Activated CD4-positive, alpha-beta T cell treated with anti-CD3 and anti-CD28 coated beads, Interleukin-2, amount 50 U/mL, for 1 hour (primary cell): ENCODE measurements at places on chromosomes 1 and 21.
A peak's percentile ranks its signal among the peaks of the same experiment; 100 is the strongest.

GRCh38 chr1:164320790-164321731 is 237.9 kb upstream of the PBX1 start:
- no peak for DNase-seq

- no peak for DNase-seq
Measured at GRCh38 chr1:9530320-9530719, 8.9 kb upstream of the SLC25A33 start.

DNA sequence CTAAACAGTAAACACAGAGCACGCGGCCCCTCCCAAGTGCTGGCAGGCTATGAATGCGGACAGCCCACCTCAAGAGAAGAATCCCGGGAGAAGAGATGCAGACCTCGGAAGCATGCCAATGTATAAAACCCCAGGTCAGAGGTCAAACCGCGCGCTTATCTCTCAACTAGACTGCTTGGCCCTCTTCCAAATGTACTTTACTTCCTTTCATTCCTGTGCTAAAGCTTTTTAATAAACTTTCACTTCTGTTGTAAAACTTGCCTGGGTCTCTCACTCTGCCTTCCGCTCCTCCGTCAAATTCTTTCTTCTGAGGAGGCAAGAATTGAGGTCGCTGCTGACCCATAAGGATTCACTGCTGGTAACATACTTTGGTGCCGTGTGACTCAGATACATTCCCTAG is 216.0 kb downstream of the S1PR1 start:
- no peak for DNase-seq

DNA sequence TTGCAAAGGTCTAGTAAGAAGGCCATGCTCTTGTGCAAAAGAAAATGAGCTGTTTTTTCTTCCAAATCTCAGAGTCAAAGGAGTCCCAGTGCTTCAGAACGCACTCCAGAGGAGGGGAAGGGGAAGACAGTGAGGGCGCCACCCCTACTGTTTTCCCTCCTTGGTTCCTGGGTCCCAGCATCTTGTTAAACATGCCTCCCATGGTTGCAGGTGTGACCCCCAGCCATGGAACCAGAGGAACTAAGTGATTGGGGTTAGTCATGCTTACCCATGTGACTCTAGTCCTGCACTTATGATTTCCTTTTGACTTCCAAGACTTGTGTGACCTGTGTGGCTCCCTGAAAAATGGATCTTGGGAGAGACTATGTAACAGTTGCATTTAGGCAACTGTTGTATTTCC is 6.1 kb upstream of the AKR7A3 start:
- no peak for DNase-seq

DNA sequence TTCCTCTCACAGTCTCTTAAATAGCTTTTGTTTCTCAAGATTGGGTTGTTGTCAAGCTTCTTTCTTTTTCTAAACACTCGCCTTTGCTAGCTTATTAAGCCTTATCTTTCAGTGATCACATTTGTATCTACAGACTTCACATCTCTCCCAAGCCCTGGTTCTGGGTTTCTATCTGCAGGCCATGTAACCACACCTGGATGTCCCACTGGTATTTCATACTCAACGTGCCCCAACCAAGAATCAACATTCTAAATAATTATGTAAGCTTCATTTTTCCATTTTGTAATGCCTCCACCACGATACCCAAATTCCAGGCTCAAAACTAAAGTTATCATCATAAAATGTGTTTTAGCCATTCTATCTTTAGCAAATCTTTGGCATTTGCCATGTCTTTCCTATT is 372.2 kb downstream of the USH2A start:
- no peak for DNase-seq

DNA sequence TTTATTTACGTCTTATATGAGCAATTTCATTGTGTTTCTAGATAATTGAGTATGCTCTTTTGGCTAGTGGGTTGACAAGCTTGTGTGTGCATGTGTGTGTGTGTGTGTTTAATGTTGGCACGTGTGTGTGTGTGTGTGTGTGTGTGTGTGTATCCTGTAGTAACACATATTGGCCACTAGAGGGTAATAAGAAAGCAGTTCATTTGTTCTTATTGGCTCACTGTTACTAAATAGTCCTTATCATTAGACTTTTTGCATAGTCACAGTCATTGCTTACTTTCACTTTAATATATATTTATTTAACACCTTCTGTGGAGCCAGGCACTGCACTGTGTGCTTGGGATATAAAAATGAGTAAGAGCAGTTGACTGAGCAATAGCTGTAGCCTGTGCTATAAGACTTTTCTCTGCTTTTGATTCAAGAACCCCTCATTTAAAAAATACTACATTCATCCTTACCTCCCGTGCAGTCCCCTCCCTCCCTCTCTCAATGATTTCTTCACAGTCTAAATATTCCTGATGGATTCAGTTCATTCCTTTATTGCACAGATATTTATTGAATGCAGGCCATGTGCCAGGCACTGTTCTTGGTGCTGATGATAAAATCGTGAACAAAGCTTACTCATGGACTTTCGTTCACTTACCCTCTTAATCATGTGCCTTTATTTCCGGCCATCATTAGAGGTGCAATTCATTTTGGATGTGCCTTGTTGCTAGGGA is 96.7 kb downstream of the DYRK1A start:
- DNase-seq, result no peak

DNA sequence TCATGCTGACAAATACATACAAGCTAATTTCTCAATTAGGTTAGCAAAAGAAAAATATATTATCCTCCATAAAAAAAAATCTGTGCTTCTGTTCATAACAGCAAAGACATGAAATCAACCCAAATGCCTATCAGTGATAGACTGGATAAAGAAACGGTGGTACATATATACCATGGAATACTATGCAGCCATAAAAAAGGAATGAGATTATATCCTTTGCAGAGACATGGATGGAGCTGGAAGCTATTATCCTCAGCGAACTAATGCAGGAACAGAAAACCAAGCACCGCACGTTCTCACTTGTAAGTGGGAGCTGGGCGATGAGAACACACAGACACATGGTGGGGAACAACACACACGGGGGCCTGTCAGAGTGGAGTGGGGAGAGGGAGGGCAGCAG is 84.0 kb upstream of the PALMD start:
- DNase-seq, result no peak

DNA sequence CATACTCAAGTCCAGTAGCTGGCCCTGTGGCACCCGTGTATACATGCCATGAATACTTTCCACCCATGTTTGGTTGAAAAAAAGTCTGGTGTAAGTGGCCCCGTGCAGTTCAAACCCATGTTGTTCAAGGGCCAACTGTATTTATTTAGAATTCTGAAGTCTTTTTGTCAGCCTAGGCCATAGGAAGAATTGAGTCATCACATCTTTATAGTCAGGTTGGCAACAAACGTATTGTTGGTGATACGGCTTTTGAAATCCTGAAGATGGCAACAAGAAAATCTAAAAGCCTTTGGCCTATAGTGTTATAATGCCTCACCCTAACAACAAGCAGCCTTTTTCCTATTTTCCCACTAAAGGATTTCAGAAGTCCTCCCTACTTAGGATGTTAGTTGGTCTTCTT is 363.6 kb downstream of the PLPP3 start:
- no peak for DNase-seq

GRCh38 chr1:223203034-223203408 is 60.0 kb upstream of the TLR5 start:
- no peak for DNase-seq

- DNase-seq, result no peak
Measured at GRCh38 chr1:214386747-214387146, 105.8 kb downstream of the SMYD2 start.

DNA sequence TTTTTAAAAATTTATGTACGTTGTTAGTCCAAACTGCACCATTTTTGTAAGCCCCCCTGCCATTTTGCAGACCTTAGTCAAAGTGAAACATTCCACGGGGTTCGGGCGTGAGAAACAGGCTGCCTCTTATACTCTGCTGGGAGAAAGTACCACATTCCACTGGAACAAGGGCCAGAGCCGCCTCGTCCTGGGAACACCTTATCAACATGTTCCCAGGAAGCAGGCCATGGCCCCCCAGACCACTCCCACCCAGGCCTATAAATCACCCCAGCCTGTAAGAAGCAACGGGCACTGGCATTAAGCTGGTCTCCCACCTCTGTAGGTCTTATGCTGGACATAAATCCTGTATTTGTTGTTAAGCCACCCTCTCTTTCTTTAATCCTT is 854 bp upstream of the ZRANB2 start:
- DNase-seq, result peak; percentile 5

GRCh38 chr1:171590022-171590421 is 32.0 kb upstream of the MYOCOS start:
- DNase-seq, result no peak

DNA sequence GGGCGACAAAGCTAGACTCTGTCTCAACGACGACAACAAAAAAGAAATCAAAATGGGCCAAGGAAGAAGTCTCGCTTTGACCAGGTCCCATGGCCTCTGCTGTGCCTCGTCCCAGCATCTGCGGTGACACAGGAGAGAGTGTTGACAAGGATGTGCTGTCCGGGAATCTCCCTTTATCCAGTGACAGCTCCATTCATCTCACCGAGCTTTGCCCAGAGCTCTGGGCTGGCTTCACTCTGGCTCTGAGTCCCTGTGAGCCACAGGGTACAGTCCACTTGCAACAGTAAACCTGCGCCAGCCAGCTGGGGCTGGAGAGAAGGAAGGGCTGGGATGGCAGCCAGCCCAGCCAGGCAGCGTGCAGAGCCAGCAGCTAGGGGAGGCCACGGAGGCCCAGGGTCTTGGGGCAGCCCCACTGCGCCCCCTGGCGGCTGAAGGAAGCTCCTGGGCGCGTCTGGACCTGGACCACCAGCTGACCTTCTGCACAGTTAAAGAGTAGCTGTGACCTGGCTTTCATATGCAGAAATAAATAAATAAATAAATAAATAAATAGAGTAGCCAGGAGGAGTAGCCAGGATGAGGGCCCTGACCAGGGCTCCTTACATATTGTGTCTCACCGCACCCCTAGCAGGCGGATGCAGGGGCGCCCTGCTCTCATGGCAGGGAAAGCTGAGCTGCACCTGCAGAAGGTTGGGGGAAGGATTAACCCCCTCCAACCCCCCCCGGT is 29.7 kb downstream of the ENO1 start:
- peak; percentile 75 for DNase-seq

DNA sequence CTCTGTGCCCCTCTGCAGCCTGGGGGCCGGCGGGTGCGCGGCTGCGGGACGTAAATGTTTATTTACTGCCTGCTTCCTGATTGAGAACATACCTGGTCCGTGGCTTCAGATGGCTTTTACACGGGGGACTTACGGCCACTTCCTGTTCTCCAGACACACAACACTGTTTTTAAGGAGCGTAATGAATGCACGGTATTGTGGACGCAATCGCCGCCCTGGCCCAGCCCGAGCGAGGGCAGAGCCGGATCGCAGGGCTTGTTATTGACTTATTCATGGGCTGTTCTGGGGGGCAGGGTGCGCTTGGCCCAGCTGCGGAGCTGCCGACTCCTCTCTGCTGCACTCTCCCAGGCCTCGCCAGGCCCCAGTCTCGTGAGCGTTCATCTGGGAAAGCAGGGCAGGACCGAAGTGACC is 52.8 kb upstream of the ACTRT2 start:
- no peak for DNase-seq

- no peak for DNase-seq
Measured at GRCh38 chr1:8985915-8986813, 40.1 kb downstream of the SLC2A7 start.

GRCh38 chr1:31703431-31704270 is at the start of gene COL16A1:
TSS of gene COL16A1 (minus strand) at chr1:31704017. CDS start at chr1:31702193, 1,824 bp downstream.
- no peak for DNase-seq
